ENCODE measurements at places on chromosomes 7 and 10. TPM values are rescaled to one million over a fixed set of nuclear protein-coding genes. Genes with fewer than 3 reads are reported as not detected.
A peak's percentile ranks its signal among the peaks of the same experiment; 100 is the strongest.

Gene SAMD9
- total RNA-seq, result 7.1 TPM

Gene SFR1
- 11.1 TPM for total RNA-seq

GRCh38 chr7:50068850-50069551 is 24.0 kb downstream of the ZPBP start:
- DNase-seq, result no peak
- H3K36me3 ChIP-seq, result no peaks in the 10 kb centered on the region
- peak overlapping the region; percentile 75 for H3K27ac ChIP-seq

Gene ARMC10
- 52.9 TPM for total RNA-seq

DNA sequence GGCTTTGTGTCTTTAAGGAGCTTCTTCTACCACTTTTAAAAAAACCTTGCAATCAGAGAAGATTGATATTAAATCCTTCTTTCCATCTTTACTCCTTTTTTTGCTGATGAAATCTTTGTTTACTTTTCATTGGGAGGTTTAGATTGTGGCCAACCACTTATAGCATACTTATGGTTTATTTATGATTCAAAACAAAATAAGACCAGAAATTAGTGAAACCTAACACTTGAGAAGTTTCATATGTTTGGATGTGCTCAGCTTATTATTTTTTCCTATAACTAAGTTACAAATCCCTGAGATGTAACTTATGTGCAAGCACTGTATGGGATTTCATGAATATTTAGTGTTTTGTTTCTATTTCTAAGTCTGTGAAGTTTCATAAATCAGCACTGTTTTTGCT is 13.5 kb upstream of the PRPS1L1 start:
- DNase-seq, result no peak
- no peaks in the 10 kb centered on the region for H3K27me3 ChIP-seq
- H3K4me3 ChIP-seq, result no peak overlapping the region
- no peaks in the 10 kb centered on the region for H3K36me3 ChIP-seq
- no peaks in the 10 kb centered on the region for H3K4me1 ChIP-seq

DNA sequence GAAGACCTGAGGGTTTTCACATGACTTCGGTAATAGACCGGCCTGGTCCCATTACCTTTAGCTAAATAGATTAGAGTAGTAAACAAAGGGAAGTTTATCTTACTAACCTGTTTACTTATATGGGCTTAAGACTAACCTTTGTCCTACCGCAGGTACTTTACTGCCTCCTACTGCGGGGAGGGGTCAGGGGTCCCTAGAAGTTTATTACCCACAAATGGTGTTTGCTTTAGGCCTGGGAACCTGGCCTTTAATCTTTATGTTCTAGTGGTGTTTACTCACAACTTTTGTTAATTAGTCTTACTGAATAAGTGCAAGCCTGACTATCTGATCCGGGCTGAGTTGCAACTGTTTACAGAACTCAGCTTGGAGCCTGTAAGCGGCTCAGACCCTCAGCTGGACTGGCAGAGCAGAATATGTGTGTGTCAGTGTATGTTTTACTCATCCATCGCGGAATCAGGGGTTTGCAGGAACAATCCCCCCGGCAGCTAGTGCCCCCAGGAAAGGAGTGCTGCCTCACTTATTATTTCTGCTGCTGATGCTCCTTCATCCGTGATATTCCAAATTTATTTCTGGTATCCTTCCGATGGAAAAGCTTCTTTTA is 578.9 kb upstream of the SEMA3D start:
- no peak for DNase-seq
- no peak overlapping the region for H3K4me3 ChIP-seq
- H3K4me1 ChIP-seq, result no peaks in the 10 kb centered on the region
- H3K36me3 ChIP-seq, result no peaks in the 10 kb centered on the region

DNA sequence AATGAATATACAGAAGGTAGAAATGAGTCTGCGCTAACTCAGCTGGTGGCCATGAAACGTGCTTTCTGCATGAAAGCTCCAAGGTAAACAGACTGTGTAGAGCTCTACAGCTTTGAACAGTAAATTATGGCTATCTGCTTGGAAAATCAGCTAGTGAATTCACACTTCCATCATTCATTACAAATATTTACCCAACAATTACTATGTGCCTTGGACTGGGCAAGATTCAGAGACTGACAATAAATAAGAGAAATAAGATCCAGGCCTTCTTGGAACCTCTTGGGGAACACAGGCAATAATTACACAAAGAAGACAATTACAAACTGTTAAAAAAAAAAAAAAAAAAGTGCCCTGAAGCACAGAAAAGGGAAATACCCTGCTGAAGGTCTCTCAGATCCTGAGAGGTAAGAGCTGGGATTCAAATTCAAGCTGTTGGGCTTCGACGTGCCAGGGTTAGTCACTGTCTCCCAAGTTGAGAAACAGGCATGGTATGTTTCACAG is 15.8 kb downstream of the TSPAN12 start:
- no peak for DNase-seq
- H3K4me3 ChIP-seq, result no peak overlapping the region
- H3K36me3 ChIP-seq, result no peaks in the 10 kb centered on the region
- no peaks in the 10 kb centered on the region for H3K27me3 ChIP-seq

DNA sequence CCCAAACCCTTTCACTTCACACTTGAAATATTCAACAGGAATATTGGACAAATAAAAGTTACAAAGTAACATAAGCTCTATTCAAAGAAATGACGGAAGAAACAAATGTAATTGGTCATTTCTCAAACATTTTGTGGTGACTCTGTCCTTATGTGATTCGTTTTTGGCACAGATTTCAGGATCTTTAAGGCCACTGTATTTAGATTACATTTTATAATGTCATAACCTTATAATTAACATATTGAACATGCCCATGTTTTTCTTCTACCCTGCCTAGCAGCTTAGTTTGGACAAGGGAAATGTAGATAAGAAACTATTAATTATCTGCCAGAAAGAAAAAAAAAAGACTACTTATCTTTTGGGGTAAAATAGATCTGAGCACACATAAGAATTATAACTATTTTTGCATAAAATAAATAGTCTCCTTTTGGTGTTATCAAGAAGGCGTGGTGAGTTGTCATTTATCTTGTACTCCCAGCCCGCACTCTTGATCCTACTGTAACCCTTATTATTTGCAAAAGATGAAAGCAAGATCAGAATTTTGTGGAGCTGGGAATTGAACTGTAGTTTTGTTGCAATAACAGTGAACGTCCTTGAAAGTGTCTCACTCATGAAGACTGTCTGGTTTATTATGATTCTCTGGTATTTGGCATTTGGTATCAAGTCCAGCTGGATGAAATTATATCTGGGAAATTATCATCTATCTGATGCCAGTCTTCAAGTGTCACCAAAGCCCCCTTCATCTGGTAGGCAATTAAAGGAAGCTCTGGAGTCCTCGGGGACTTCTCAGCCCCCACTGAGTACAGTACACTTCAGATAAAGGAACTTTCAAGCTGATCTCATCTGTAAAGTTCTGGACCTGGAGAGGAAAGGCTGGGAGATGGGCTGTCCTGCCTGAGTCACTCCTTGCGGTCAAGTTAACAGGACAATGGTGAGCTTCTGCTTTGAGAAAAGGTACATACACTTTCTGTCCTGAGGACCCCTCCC is 175.7 kb upstream of the INHBA start:
- no peak overlapping the region for H3K4me3 ChIP-seq
- no peak for DNase-seq
- no peaks in the 10 kb centered on the region for H3K27me3 ChIP-seq
- H3K27ac ChIP-seq, result no peak overlapping the region

Gene CALHM3
- total RNA-seq, result not detected

DNA sequence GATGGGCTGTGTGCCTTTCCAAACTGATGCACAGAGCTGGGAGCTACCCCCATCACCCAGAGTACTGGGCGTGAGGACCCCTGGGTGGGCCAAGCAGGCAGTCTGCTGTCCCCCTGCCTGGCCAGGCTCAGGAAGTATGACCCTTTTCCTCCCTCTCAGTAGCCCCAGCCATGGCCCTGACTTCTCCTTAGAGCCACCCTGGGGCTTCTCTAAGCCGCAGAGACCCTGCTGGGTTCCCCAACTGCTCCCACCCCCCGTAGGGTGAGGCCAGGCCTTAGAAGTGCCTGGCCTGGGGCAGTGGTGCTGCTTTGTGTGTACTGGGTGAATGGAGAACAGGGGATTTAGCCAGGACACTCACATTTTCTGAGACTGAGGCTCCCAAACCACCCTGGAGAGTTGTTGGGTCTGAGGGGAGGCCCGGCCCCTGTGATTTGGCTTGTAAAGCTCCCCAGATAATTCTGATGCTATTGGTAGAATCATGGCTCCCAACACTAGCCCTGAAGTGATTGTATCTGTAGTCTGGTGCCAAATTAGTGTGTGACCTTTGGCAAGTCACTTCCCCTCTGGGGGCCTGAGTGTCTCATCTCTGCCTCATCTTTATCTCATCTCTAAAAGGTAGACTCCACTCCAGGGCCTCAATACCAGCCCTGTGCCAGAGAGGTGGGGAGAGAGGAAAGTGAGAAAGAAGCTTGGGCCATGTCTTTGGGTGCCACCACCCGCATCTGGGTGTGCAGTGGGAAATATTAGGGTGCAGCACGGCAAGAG is 99.7 kb upstream of the PPIF start:
- peak overlapping the region; percentile 91 for H3K27ac ChIP-seq
- H3K27me3 ChIP-seq, result no peaks in the 10 kb centered on the region
- peaks cover 66% of the 10 kb centered on the region for H3K4me1 ChIP-seq
- no peak for DNase-seq

DNA sequence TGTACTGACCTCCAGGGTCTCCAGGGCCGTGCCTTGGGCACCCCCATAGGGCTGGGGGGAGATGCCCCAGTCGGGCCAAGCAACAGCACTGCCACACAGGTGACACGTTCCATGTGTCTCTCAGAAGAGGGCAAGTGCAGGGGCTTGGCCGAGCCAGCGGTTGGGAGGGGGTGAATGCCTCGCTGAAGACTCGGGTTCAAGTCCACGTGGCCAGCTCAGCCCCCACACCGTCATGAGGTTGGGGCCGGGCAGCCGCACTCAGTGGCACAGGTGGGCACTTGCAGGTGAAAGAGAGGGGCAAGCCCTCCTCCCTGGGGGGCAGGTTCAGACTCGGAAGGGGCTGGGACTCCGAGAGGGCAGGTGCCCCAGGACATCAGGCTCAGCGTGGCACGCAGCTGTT is 153.8 kb downstream of the MAD1L1 start:
- no peaks in the 10 kb centered on the region for H3K4me1 ChIP-seq
- no peaks in the 10 kb centered on the region for H3K27me3 ChIP-seq
- no peak for DNase-seq

Gene TSPAN12
- total RNA-seq, result 2.7 TPM

Gene MYH16
- total RNA-seq, result not detected

Gene SPDYE2
- total RNA-seq, result not detected

Gene TRIM4
- total RNA-seq, result 56.3 TPM

Gene UPK3B
- 8.6 TPM for total RNA-seq

- no peaks in the 10 kb centered on the region for H3K36me3 ChIP-seq
- H3K4me3 ChIP-seq, result no peak overlapping the region
- H3K27ac ChIP-seq, result no peak overlapping the region
- no peaks in the 10 kb centered on the region for H3K4me1 ChIP-seq
Observed at GRCh38 chr10:18523858-18524257, 127.5 kb downstream of the NSUN6 start.

Gene GRID1
- total RNA-seq, result 16.3 TPM

- H3K4me1 ChIP-seq, result peaks cover 100% of the 10 kb centered on the region
- no peak for DNase-seq
- no peaks in the 10 kb centered on the region for H3K27me3 ChIP-seq
- H3K4me3 ChIP-seq, result no peak overlapping the region
Observed at GRCh38 chr10:79099898-79100448, 31.2 kb downstream of the ZMIZ1 start.

- no peak for DNase-seq
- H3K27me3 ChIP-seq, result no peaks in the 10 kb centered on the region
- H3K36me3 ChIP-seq, result no peaks in the 10 kb centered on the region
- H3K4me3 ChIP-seq, result no peak overlapping the region
- H3K27ac ChIP-seq, result no peak overlapping the region
Observed at GRCh38 chr7:1861799-1862458, 191.9 kb downstream of the ELFN1 start.

All from tibial nerve (tissue), 4 donors.